ENCODE measurements at places on chromosomes 16 and 17. TPM values are rescaled to one million over a fixed set of nuclear protein-coding genes. Genes with fewer than 3 reads are reported as not detected.

The ARHGDIG gene
- not detected for total RNA-seq

DNA sequence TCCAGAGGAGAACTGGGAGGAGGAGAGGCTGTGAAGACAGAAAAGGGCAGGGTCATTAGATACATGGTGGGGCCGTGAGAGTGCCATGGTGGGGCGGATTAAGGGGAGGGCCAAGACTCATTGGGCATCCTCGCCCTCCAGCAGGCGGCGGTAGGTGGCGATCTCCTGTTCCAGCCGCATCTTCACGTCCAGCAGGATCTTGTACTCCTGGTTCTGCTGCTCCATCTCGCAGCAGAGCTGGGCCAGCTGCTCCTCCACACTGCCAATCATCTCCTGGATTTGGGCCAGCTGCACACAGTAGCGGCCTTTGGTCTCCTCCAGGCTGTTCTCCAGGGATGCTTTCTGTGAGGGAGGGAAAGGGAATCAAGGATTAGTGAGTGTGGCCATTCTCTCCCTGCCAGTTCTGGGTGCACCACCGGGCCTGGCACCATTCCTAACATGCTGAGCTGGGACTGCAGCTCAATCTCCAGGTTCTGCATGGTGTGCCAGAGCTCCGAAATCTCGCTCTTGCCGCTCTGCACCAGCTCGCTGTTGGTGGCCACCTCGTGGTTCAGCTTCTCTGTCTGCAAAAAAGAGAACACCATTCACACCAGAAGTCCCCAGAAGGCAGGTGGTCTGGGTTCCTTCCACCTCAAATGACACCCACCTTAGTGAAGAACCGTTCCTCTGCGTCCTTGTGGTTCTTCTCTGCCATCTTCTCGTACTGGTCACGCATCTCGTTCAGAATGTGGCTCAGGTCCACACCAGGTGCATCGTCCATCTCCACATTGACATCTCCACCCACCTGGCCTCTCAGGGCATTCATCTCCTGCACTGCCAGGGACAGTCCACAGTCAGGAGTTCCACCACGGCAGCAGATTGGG is 129.0 kb downstream of the CCDC144A start:
- peaks cover 6% of the 10 kb centered on the region for H3K36me3 ChIP-seq
- H3K4me3 ChIP-seq, result no peak overlapping the region
- H3K27ac ChIP-seq, result peak overlapping the region; percentile 78
- no peak for DNase-seq

- peaks cover 1% of the 10 kb centered on the region for H3K27me3 ChIP-seq
- H3K36me3 ChIP-seq, result peaks cover 7% of the 10 kb centered on the region
- no peak overlapping the region for H3K27ac ChIP-seq
- DNase-seq, result no peak
- peaks cover 3% of the 10 kb centered on the region for H3K4me1 ChIP-seq
- no peak overlapping the region for H3K4me3 ChIP-seq
Observed at GRCh38 chr16:87847785-87848675, 21.3 kb downstream of the SLC7A5 start.

DNA sequence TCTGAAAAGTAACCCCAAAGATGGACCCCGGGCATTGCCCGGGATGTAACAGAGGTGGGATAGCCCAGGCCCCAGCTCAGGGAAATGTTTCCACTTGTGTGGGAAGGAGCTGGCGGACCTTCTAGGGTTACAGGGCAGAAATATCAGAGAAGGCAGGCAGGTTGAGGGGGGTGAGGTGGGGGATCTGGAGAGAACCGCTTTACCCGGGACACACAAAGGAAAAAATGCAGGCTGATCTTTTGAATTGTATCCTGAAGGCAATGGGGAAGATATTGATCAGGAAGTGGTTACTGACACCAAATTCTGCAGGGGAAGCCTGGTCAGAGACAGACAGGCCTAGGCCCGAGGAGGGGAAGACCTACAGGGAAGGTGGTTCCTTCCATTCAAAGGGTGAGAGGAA is 3.5 kb downstream of the SLC47A1 start:
- H3K4me1 ChIP-seq, result peaks cover 22% of the 10 kb centered on the region
- DNase-seq, result no peak
- no peaks in the 10 kb centered on the region for H3K36me3 ChIP-seq
- H3K4me3 ChIP-seq, result no peak overlapping the region

The SLC13A2 gene
- total RNA-seq, result not detected

GRCh38 chr17:17413215-17413792 is 63.5 kb upstream of the MED9 start:
- peaks cover 3% of the 10 kb centered on the region for H3K27me3 ChIP-seq
- H3K36me3 ChIP-seq, result peaks cover 3% of the 10 kb centered on the region
- H3K4me1 ChIP-seq, result peaks cover 3% of the 10 kb centered on the region

The ITGAL gene
- not detected for total RNA-seq

DNA sequence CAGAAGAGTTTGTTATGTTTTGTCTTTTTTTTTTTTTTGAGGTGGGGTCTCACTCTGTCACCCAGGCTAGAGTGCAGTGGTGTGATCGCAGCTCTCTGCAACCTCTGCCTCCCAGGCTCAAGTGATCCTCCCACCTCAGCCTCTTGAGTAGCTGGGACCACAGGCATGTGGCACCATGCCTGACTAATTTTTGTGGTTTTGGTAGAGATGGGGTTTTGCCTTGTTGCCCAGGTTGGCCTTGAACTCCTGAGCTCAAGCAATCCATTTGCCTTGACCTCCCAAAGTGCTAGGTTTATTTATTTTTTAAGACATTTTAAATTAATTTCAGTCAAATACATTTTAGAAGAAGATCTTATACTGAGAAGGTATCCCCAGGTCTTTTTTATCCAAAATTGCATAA is 366.7 kb downstream of the KCNJ2 start:
- H3K4me1 ChIP-seq, result peaks cover 5% of the 10 kb centered on the region
- no peak overlapping the region for H3K4me3 ChIP-seq
- no peak overlapping the region for H3K27ac ChIP-seq
- DNase-seq, result no peak
- no peaks in the 10 kb centered on the region for H3K27me3 ChIP-seq
- H3K36me3 ChIP-seq, result no peaks in the 10 kb centered on the region

The C1QTNF1 gene
- total RNA-seq, result 0.26 TPM

The TMEM92 gene
- 28.1 TPM for total RNA-seq

DNA sequence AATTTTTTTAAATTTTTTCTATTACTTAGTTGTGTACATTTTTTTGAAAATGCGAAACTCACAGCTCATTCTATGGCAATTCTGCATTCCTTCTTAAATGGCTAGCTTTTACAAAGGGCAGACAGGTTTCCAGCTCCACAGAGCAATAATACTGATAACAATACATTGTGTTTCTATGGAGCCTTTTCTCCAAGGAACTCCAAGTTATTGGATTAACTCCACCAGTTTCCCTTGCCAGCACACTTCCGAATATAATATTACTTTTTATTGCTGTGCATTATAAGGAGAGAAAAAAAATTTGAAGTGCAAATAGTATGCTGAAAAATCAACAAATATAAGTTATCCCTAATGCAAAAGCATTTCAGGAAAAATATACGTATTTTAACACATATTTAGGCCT is 127.5 kb upstream of the PSMD7 start:
- no peak overlapping the region for H3K27ac ChIP-seq
- H3K4me1 ChIP-seq, result no peaks in the 10 kb centered on the region
- H3K27me3 ChIP-seq, result no peaks in the 10 kb centered on the region
- H3K36me3 ChIP-seq, result no peaks in the 10 kb centered on the region

GRCh38 chr17:40515011-40515410 is 13.6 kb upstream of the TNS4 start:
- peaks cover 16% of the 10 kb centered on the region for H3K4me1 ChIP-seq
- no peak overlapping the region for H3K4me3 ChIP-seq
- peaks cover 9% of the 10 kb centered on the region for H3K27me3 ChIP-seq
- no peak overlapping the region for H3K27ac ChIP-seq

The PRR35 gene
- not detected for total RNA-seq

DNA sequence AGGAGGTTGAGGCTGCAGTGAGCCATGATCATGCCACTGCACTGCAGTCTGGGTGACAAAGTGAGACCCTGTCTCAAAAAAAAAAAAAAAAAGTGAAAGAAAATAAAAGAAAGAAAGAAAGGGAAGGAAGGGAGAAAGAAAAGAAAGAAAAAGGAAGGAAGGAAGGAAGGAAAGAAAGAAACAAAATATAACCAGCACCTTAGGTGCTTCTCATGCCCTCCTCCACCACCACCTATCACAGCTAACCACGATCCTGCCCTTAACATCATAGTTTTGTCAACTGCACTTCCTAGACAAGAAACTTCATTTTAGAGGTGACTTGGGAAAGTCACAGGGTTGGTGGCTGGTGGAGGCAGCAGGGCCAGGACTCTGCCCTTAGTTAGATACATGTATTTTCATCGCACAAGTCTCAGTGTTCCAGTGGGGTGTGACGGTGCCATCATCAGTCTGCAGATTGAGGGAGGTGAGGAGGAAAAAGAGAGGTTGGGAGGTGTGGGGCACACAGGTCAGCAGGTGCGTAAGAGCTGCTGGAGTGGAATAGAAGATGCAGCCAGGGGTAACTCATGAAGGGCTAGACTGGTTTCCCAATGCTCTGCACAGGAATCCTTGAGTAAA is 10.0 kb downstream of the SUPT4H1 start:
- no peak overlapping the region for H3K4me3 ChIP-seq
- no peak overlapping the region for H3K27ac ChIP-seq
- H3K27me3 ChIP-seq, result no peaks in the 10 kb centered on the region
- peaks cover 44% of the 10 kb centered on the region for H3K4me1 ChIP-seq
- H3K36me3 ChIP-seq, result peaks cover 18% of the 10 kb centered on the region

DNA sequence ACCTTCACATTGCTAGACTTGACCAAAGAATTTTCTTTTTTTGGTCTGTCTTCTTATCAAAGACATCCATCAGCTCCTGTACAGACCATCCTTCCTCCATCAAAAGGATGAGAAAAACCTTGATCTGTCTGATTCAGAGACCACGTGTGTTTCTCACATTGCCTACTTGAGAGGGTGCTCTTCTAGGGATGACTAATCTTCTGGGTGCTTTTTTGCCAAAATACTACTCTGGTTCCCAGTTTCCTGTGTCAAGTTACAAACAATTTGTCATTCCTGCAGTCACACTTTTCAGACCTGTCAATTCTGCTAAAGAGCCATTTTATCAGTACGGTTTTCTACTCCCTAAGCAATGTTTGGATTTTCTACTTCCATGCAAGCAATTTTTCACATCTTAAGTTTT is 492.2 kb downstream of the CDH11 start:
- peaks cover 12% of the 10 kb centered on the region for H3K4me1 ChIP-seq
- H3K27ac ChIP-seq, result no peak overlapping the region
- peaks cover 4% of the 10 kb centered on the region for H3K36me3 ChIP-seq
- no peaks in the 10 kb centered on the region for H3K27me3 ChIP-seq

The ZG16B gene
- 1.3 TPM for total RNA-seq

The NACA2 gene
- total RNA-seq, result not detected

The TPSD1 gene
- total RNA-seq, result not detected

GRCh38 chr16:67333315-67333714 is 6.7 kb downstream of the LRRC36 start:
- no peaks in the 10 kb centered on the region for H3K27me3 ChIP-seq
- DNase-seq, result no peak
- H3K27ac ChIP-seq, result no peak overlapping the region
- no peak overlapping the region for H3K4me3 ChIP-seq
- no peaks in the 10 kb centered on the region for H3K4me1 ChIP-seq

- H3K4me1 ChIP-seq, result peaks cover 9% of the 10 kb centered on the region
- no peak overlapping the region for H3K27ac ChIP-seq
- no peaks in the 10 kb centered on the region for H3K27me3 ChIP-seq
- H3K36me3 ChIP-seq, result peaks cover 8% of the 10 kb centered on the region
- no peak overlapping the region for H3K4me3 ChIP-seq
- DNase-seq, result no peak
Observed at GRCh38 chr16:47519037-47519436, 57.9 kb downstream of the PHKB start.

DNA sequence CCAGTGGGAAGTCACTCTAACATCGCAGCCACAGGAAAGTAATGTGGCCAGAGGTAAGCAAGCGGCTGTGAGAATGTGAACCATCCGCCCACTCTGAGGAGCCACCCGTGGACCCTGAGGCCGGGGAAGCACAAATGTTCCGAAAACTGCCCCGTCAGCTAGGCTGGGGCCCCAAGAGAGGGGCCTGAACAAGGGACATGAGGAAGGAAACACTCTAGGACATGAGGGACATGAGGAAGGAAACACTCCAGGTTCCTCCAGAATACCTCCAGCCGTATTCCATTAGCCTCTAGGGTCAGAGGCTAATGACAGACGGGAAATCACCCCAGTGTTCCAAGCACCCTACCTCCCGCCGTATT is 317 bp downstream of the TEFM start:
- peaks cover 7% of the 10 kb centered on the region for H3K36me3 ChIP-seq
- peaks cover 9% of the 10 kb centered on the region for H3K4me1 ChIP-seq
- H3K27ac ChIP-seq, result peak overlapping the region; percentile 90

DNA sequence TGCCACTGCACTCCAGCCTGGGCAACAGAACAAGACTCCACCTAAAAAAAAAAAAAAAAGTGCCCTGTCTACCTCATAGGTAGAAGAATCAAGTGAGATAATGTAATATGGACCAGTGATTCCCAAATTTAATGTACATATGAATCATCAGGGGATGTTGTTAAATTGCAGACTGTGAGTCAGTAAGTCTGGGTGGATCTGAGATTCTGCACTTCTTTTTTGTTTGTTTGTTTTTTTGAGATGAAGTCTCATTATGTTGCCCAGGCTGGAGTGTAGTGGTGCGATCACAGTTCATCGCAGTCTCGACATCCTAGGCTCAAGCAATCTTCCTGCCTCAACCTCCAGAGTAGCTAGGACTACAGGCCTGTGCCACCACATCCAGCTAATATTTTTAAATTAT is 31.6 kb downstream of the HOXB1 start:
- peaks cover 4% of the 10 kb centered on the region for H3K27me3 ChIP-seq
- no peak for DNase-seq
- no peaks in the 10 kb centered on the region for H3K36me3 ChIP-seq
- peaks cover 19% of the 10 kb centered on the region for H3K4me1 ChIP-seq

The DBF4B gene
- 16.4 TPM for total RNA-seq

GRCh38 chr16:50298075-50298460 is 31.7 kb downstream of the ADCY7 start:
- H3K27me3 ChIP-seq, result peaks cover 3% of the 10 kb centered on the region
- no peak for DNase-seq
- no peaks in the 10 kb centered on the region for H3K4me1 ChIP-seq
- no peak overlapping the region for H3K4me3 ChIP-seq

- H3K27ac ChIP-seq, result no peak overlapping the region
- no peak overlapping the region for H3K4me3 ChIP-seq
- H3K27me3 ChIP-seq, result peaks cover 2% of the 10 kb centered on the region
- H3K4me1 ChIP-seq, result no peaks in the 10 kb centered on the region
Observed at GRCh38 chr17:54425671-54426070, 475.0 kb upstream of the TOM1L1 start.

The GFOD2 gene
- 44.2 TPM for total RNA-seq

- H3K4me1 ChIP-seq, result peaks cover 51% of the 10 kb centered on the region
- peak overlapping the region; percentile 21 for H3K4me3 ChIP-seq
- peaks cover 43% of the 10 kb centered on the region for H3K36me3 ChIP-seq
- no peak for DNase-seq
- peak overlapping the region; percentile 80 for H3K27ac ChIP-seq
- peaks cover 11% of the 10 kb centered on the region for H3K27me3 ChIP-seq
Observed at GRCh38 chr17:40457964-40458791, 14.9 kb downstream of the IGFBP4 start.

The PTRH2 gene
- 15.4 TPM for total RNA-seq

DNA sequence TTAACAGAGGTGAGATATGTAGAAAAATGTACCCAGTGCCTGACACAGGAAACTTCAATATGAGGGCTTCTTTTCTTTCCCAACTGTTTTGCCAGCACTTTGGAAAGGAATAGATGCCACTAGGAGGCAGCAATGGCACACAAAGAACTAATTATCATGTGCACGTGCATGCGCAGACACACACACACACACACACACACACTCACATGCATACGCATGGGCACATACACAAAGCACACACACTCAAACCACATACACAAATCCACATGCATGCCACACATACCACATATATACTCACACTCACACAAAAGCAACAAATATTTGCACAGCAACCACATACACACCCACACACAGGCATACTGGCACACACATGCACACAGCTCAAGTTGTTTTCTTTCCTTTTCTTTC is 8.8 kb upstream of the CEP112 start:
- peaks cover 5% of the 10 kb centered on the region for H3K4me1 ChIP-seq
- H3K4me3 ChIP-seq, result no peak overlapping the region
- H3K27ac ChIP-seq, result peak overlapping the region; percentile 27
- H3K27me3 ChIP-seq, result peaks cover 2% of the 10 kb centered on the region
- H3K36me3 ChIP-seq, result no peaks in the 10 kb centered on the region
